ENCODE measurements at places on chromosomes 12 and 14.

DNA sequence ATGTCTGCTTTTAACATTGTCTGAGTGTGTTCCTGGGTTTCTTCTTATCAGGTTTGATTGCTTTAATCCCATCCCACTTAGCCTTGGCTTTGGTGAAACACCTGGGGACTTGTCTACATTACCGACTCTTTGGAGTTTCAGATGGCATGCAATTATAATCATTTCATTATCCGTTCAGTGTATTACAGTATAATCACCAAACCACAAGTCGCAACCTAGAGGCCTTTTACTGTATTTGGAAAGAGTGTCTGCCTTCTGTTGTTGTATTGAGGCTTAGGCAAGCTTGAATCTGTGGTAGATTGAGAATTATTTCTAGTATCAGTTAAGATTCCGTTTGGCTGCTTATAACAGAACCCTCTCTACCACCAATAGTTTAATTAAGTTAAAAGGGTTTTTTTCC lies 103.9 kb downstream of the TGFB3 start:
- no peak for DNase-seq

GRCh38 chr14:95500772-95501401 lies 15.6 kb downstream of the SYNE3 start:
- DNase-seq = no peak

- DNase-seq = no peak
Observed at GRCh38 chr14:22512106-22512814, 76.8 kb downstream of the DAD1 start.

DNA sequence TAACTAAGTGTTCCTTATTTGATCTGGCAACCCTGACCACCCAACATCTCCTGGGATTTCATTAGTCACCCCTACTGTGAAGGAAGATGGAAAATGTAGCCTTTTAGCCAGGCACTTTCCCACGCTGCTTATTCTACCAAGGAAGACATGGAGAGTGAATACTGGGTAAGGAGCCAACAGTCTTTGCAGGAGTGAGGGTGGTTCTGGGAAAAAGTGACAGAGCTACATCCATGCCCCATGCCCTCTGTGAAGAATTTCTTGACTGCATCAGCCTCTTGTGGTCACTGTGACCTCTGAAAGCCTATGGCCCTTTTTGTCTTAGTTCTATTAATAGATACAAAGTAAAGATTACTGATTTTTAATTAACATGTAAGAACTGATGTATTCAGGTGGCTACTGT lies 196.0 kb upstream of the EEA1 start:
- DNase-seq = no peak

DNA sequence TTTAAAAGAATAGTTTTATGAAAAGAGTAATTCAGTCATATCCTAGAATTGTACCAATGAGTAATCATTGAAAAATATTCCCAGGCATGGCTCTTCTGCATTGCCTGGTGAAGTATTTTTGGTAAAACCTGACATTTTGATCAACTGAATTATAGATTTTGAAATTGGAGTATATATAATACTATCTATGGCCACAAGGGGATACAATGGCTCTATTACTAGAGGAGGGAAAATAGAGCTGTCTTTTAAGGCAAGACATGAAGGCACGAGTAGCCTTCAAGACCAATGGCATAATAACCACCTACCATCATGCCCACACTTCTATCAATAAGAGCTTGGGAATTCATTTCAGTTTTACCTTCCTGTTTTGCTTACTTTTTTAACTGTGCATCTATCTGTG lies 1241.4 kb upstream of the TMEM132C start:
- DNase-seq = no peak

GRCh38 chr12:43038991-43039390 lies 449.4 kb upstream of the PRICKLE1 start:
- no peak for DNase-seq

DNA sequence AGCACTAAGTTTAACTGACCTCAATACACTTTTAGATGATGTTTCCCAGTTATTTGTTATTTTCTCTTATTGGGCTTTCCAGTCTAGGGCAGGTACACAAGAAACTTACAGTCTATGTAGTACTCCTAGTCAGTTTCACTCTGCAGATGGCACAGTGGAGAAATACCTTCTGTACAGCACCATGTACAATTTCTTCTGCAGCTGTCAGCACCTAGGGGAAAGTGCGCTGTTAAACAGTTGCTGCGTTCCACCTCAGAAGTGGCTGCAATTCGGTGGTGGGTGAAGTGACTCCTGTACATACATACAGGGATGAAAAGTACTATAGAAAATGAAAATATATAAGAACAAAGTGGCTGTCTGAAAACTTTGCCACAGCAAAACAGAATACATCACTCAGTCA lies 48.3 kb downstream of the NOVA1 start:
- no peak for DNase-seq

Measured in stimulated activated CD8-positive, alpha-beta memory T cell treated with anti-CD3 and anti-CD28 coated beads, Interleukin-4, amount 100 ng/mL, for 1 hour (primary cell).